DMS53 (cell line): ENCODE measurements at places on chromosomes 11 and 22.

DNA sequence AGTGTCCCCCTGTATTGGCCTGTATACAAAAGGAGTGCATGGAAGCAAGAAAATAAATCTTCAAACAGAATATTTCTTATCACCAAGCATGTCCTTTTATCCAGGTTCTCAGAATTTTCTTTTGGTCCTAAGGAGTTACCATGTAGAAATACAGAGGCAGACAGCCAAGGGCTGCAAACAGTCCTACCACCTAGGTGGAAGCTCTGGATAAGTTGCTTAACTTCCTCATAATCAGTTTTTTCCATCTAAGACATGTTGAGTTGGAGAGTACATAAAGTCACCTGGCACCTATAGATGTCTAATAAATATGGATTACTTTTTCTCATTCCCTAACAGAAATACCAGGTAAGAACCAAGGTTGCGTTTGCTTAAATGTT lies 57.0 kb upstream of the BLID start:
- DNase-seq: no peak

- no peak for DNase-seq
Observed at GRCh38 chr11:131160846-131161245, 209.6 kb upstream of the NTM start.

DNA sequence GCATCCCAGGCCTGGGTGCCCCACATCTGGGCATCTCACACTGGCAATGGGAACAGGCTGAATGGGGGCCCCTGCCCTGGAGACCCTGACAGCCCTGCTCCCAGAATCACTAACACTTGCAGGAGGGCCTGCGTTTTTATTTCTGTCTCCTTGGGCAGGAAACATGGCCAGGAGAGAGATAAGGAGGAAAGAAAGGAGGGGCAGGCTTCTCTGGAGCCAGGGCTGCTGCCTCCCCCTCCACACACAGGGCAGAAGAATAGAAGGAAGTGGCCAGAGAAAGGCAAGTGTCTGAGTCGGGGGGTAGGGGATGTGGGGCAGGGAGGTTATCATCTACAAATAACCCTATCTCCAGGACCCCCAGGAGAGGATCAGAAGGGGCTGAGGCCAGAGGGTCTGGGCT lies 25.5 kb upstream of the TSPAN18 start:
- no peak for DNase-seq

DNA sequence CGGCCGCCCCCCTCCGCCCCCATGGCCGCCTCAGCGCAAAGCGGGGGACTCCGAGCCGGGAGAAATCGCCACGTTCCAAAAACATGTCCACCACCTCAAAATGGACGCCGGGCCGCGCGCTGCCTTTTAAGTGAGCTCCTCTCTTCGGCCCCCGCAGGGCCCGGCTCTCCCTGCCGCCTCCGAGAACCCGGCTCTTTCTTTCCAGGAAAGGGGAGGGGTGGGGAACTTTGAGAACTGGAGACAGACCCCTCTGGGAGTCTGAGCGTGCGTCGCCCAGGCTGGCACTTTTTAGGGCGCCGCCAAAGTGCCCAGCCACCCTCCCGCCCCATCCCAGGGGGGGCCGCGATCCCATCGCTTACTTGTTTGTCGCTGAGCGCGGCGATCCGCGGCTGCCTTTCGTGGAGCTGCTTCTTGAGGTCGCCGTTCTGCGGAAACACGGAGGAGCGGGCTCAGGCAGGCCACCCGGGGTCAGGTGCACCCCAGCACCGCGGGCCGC lies 1.6 kb downstream of the PHF21B start:
- peak; percentile 56 for DNase-seq

DNA sequence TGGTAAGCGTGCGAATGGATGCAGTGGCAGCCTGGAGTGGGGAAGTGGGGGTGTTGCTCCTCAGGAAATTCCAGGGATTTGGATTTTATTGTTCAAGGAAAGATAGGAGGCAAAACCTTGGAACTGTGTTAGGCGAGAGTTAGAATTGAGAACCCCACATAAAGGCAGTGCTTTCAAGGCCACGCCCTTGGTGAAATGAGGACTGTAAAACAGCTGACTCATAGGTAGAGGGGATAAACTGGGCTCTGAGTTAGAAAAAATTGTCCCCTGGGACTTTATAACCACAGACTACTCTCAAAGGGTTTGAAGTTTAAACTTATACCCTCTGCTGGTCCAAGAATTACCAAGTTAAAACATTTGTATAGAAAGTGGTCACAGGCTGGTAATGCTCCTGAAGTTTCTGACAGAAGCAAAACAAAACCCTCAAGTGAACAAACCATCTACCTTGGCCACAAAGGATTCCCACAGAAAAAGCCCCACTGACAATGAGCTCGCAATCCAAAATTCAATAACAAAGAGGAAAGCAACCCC lies 250.3 kb upstream of the TBCEL start:
- no peak for DNase-seq

DNA sequence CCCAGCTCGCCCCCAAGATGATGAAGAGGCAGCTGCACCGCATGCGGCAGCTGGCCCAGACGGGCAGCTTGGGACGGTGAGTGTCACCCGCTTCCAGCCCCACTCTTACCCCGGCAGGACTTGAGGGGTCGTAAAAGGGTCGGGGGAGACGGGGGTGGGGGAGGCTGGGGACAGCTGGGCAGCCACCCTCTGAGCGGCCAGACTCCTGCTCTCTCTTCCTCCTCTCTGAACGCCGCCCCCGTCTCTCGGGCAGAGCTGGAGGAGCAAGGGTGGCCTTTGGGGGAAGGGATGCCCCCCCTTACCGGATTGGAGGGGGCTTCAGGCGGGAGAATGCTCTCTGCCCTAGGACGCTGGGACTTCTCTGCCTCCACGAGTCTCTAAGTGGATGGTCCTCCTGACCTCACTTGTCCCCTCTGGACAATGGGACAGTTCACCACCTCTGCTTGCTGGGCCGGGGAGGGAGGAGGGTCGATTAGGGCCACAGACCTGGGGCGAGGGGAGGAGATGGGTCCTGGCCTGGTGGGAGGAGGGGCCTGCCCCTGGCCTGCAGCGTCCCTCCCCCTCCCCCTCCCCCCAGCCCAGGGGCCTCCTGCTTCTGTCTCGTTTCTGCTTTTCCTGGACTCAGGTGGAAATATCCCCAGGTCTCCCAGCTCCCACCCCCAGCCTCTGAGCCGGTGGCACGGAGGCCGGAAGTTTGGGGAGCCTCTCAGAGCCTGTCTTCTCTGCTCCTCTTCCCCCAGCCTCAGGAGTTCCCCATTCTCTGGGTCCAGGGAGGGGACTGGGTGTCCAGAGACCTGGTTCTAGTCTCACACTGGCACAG lies 512 bp downstream of the SH3BP1 start:
- DNase-seq: peak; percentile 17

- no peak for DNase-seq
Observed at GRCh38 chr22:35785181-35785923, 67.7 kb downstream of the APOL5 start.
